Fibroblast of villous mesenchyme (primary cell): ENCODE measurements at places on chromosomes 5 and 9. TPM values are rescaled to one million over a fixed set of nuclear protein-coding genes. Genes with fewer than 3 reads are reported as not detected.

Gene FGFR4
- 0.64 and 1.3 TPM in 2 replicates for total RNA-seq

Gene SMIM33
- total RNA-seq = not detected in 2 replicates

Gene CBY3
- 0.32 TPM in 1 of 2 replicates, not detected in the other for total RNA-seq

Gene LCN2
- total RNA-seq = not detected in 2 replicates

Gene FREM1
- total RNA-seq = 0.32 and 0.86 TPM in 2 replicates

Gene PPWD1
- total RNA-seq = 33.2 and 42.7 TPM in 2 replicates

Gene SHB
- total RNA-seq = 16.8 and 19.9 TPM in 2 replicates

Gene ANXA2R
- total RNA-seq = 2.9 and 3.9 TPM in 2 replicates

Gene SHC3
- 7.4 and 11.7 TPM in 2 replicates for total RNA-seq

Gene CDH9
- total RNA-seq = not detected in 2 replicates

Gene PCDHB4
- under 0.01 TPM in 2 replicates for total RNA-seq

Gene TRIO
- 366 and 410 TPM in 2 replicates for total RNA-seq

Gene SNCAIP
- 19.0 and 32.5 TPM in 2 replicates for total RNA-seq
